ENCODE measurements at places on chromosomes 7 and 10. TPM values are rescaled to one million over a fixed set of nuclear protein-coding genes. Genes with fewer than 3 reads are reported as not detected.

GRCh38 chr7:36037121-36037662 lies 115.9 kb upstream of the EEPD1 start:
- no peak for DNase-seq
- H3K4me3 ChIP-seq = no peak overlapping the region
- no peaks in the 10 kb centered on the region for H3K36me3 ChIP-seq
- peak overlapping the region; percentile 74 for H3K27ac ChIP-seq
- no peaks in the 10 kb centered on the region for H3K27me3 ChIP-seq

SRRM3 gene
- total RNA-seq = 1.2 TPM

- H3K27ac ChIP-seq = peak overlapping the region; percentile 34
- H3K27me3 ChIP-seq = no peaks in the 10 kb centered on the region
- H3K36me3 ChIP-seq = no peaks in the 10 kb centered on the region
- H3K4me1 ChIP-seq = no peaks in the 10 kb centered on the region
- no peak for DNase-seq
- no peak overlapping the region for H3K4me3 ChIP-seq
These were observed 231.3 kb downstream of the LRMDA start for GRCh38 chr10:75662715-75663114.

- H3K27ac ChIP-seq = no peak overlapping the region
- H3K36me3 ChIP-seq = no peaks in the 10 kb centered on the region
- no peaks in the 10 kb centered on the region for H3K4me1 ChIP-seq
- no peaks in the 10 kb centered on the region for H3K27me3 ChIP-seq
These were observed 103.0 kb downstream of the DOCK4 start for GRCh38 chr7:112103246-112103645.

- H3K4me1 ChIP-seq = peaks cover 4% of the 10 kb centered on the region
- DNase-seq = no peak
- no peak overlapping the region for H3K27ac ChIP-seq
These were observed 55.8 kb upstream of the CDCA7L start for GRCh38 chr7:22001345-22002004.

GRCh38 chr7:2687881-2688318 lies at the start of gene AMZ1:
Gene AMZ1, plus strand, starts transcription at chr7:2688202. Its CDS starts 12,250 bp downstream, at chr7:2700452.
- peaks cover 26% of the 10 kb centered on the region for H3K4me1 ChIP-seq
- peak within 1 kb of the TSS; percentile 8 for H3K4me3 ChIP-seq
- H3K27ac ChIP-seq = no peak within 1 kb of the TSS

- H3K27ac ChIP-seq = no peak overlapping the region
- peaks cover 54% of the 10 kb centered on the region for H3K4me1 ChIP-seq
- DNase-seq = peak; percentile 17
- H3K36me3 ChIP-seq = no peaks in the 10 kb centered on the region
- H3K27me3 ChIP-seq = peaks cover 2% of the 10 kb centered on the region
These were observed 53.0 kb downstream of the PDGFA start for GRCh38 chr7:466465-467191.

DNA sequence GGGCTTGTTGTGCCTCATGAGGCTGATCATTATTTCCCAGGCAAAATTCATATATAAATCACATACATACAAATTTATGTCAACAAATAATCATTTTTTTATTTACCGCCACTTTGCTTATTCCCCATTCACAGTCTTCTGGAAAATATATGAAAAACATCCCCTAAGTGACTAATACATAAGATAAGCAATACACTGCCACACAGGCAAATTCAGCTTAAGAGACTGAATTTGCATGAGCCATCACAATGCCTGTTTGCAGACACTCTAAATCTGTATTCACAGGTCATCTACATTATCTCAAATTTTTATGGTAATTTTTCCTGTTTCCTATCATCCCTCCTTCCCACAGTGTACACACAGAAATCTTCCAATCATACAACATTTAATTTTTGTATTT lies 13.2 kb downstream of the OSBPL3 start:
- H3K36me3 ChIP-seq = no peaks in the 10 kb centered on the region
- H3K4me1 ChIP-seq = peaks cover 53% of the 10 kb centered on the region
- no peak overlapping the region for H3K4me3 ChIP-seq
- H3K27ac ChIP-seq = peak overlapping the region; percentile 82
- H3K27me3 ChIP-seq = no peaks in the 10 kb centered on the region

ZNF488 gene
- 0.13 TPM for total RNA-seq

GRCh38 chr7:29033584-29033983 lies 75.5 kb upstream of the TRIL start:
- H3K27ac ChIP-seq = no peak overlapping the region
- H3K4me3 ChIP-seq = no peak overlapping the region
- peaks cover 4% of the 10 kb centered on the region for H3K4me1 ChIP-seq
- H3K36me3 ChIP-seq = peaks cover 6% of the 10 kb centered on the region
- no peaks in the 10 kb centered on the region for H3K27me3 ChIP-seq
- DNase-seq = no peak

NODAL gene
- not detected for total RNA-seq

DNA sequence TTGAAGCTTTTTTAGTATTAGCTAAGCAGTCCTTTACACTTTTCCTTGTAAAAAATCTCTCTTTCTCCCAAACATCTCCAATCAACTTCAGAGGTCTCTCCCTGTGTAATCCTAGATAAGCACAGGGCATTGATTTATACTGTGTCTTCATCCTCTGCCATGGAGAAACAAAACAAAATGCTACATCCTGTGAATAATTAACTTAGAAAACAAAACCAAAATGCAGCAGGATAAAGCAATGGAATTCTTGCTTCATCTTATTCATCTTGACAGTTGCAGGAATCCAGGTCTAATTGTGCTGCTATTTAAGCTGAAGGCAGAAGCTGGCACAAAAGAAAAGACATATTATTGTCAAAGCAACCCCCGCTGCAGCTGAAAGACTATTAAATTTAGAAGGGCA lies 641.5 kb upstream of the SORCS1 start:
- H3K27ac ChIP-seq = no peak overlapping the region
- H3K4me1 ChIP-seq = no peaks in the 10 kb centered on the region
- no peaks in the 10 kb centered on the region for H3K36me3 ChIP-seq
- H3K27me3 ChIP-seq = no peaks in the 10 kb centered on the region
- no peak overlapping the region for H3K4me3 ChIP-seq

GRCh38 chr7:52842202-52842900 lies 193.1 kb upstream of the POM121L12 start:
- H3K27ac ChIP-seq = no peak overlapping the region
- DNase-seq = no peak
- no peaks in the 10 kb centered on the region for H3K27me3 ChIP-seq
- H3K36me3 ChIP-seq = no peaks in the 10 kb centered on the region

CHCHD1 gene
- total RNA-seq = 31.6 TPM

SNCG gene
- total RNA-seq = 50.0 TPM

KIAA1549 gene
- 0.77 TPM for total RNA-seq

CALML5 gene
- total RNA-seq = not detected

- peaks cover 3% of the 10 kb centered on the region for H3K4me1 ChIP-seq
- H3K27me3 ChIP-seq = no peaks in the 10 kb centered on the region
- H3K27ac ChIP-seq = peak overlapping the region; percentile 73
- DNase-seq = no peak
- no peak overlapping the region for H3K4me3 ChIP-seq
- no peaks in the 10 kb centered on the region for H3K36me3 ChIP-seq
These were observed 6.0 kb downstream of the PLAU start for GRCh38 chr10:73916761-73917470.

GRCh38 chr10:26225322-26225721 lies 8.7 kb downstream of the GAD2 start:
- no peaks in the 10 kb centered on the region for H3K4me1 ChIP-seq
- no peak overlapping the region for H3K27ac ChIP-seq
- peaks cover 11% of the 10 kb centered on the region for H3K27me3 ChIP-seq
- no peaks in the 10 kb centered on the region for H3K36me3 ChIP-seq
- no peak overlapping the region for H3K4me3 ChIP-seq

TMEM229A gene
- not detected for total RNA-seq

AMZ1 gene
- total RNA-seq = 2.2 TPM

GRCh38 chr10:90193240-90193985 lies 492.0 kb downstream of the KIF20B start:
- H3K4me1 ChIP-seq = no peaks in the 10 kb centered on the region
- H3K27ac ChIP-seq = no peak overlapping the region
- no peaks in the 10 kb centered on the region for H3K27me3 ChIP-seq
- H3K4me3 ChIP-seq = no peak overlapping the region
- DNase-seq = no peak
- no peaks in the 10 kb centered on the region for H3K36me3 ChIP-seq

DNA sequence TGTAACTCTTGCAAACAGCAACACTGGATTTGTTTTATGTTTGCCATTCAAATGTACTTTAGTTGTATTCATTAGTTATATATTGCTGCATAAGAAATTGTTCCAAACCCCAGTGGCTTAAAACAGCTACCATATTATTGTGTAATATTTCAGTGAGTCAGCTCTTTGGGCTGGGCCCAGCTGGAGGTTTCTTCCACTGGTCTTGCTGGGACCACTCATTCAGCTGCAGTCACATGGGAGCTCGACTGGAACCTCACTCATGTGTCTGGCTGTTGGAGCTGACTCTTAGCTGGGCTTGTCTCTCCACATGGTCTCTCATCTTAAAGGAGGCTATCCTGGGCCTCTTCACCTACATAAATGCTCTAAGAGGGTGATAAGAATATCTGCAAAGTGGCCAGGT lies 23.2 kb upstream of the PIP4K2A start:
- H3K4me3 ChIP-seq = no peak overlapping the region
- H3K36me3 ChIP-seq = no peaks in the 10 kb centered on the region
- DNase-seq = no peak
- peaks cover 18% of the 10 kb centered on the region for H3K4me1 ChIP-seq
- H3K27ac ChIP-seq = no peak overlapping the region

GRCh38 chr10:126696684-126697083 lies 26.2 kb upstream of the C10orf90 start:
- DNase-seq = no peak
- no peak overlapping the region for H3K4me3 ChIP-seq
- H3K27me3 ChIP-seq = no peaks in the 10 kb centered on the region
- no peaks in the 10 kb centered on the region for H3K36me3 ChIP-seq
- no peaks in the 10 kb centered on the region for H3K4me1 ChIP-seq
- H3K27ac ChIP-seq = no peak overlapping the region

CASTOR2 gene
- 5.5 TPM for total RNA-seq

DNA sequence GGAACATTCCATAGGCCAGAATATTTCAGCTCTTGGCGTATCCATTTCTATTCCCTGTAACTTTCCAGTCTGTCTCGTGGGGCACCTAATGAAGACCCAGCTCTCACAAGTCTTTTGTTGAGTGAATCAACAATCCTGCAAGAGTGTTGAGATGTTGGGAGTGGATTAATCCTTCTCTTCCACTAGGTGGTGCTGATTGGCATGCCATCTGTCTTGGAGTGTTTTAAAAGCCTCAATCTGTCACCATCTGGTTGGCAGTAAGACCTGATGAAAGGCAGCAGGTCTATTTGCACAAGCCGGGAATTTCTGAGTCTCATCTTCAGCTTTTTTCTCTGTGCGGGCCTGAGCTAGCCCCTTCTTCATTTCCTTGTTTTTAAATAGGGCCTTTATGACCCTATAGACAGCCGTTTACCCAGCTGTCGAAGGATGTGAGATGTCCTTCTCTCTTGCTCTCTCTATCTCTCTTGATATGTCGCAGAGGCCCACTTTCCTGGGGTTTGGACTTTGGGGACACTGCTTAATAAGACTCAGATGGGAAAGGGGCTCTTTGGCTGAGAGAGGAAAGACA lies 180.5 kb downstream of the ZNF365 start:
- no peak for DNase-seq
- no peaks in the 10 kb centered on the region for H3K36me3 ChIP-seq
- H3K27ac ChIP-seq = no peak overlapping the region
- H3K4me3 ChIP-seq = no peak overlapping the region
- H3K27me3 ChIP-seq = no peaks in the 10 kb centered on the region
- no peaks in the 10 kb centered on the region for H3K4me1 ChIP-seq

DNA sequence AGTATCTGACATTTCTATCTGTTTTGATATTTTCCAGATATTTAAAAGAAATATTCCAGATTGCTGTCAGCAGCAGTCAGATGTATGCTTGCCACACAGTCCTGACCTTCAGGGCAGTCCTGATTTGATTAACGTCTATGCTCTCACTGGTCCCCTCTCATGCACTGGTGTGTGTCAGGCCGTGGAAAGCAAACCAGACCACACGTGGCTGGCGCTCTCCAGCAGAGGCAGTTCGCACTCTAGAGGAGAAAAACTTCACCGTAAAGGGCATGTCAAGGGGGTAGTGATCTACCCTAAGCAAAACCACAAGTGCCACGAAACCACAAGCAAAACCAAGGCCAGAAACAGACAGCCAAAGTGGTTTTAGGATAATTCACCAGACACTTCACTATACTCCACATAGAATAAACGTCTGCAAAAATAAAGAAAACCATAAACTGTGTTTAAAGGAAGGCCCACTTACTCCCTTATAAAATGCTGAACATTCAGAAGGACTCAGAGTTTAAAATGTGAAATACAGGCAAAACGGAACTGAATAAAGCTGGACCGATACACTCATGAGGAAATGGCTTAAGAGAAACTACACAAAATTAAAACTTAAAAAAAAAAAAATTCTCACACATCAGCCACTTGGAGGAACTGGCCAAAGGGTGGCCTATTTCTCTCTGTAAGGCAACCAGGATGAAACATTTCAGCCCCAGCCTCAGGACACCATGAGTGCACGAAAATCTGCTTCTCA lies 26.4 kb downstream of the PARP12 start:
- no peaks in the 10 kb centered on the region for H3K27me3 ChIP-seq
- DNase-seq = no peak
- H3K4me3 ChIP-seq = no peak overlapping the region
- H3K4me1 ChIP-seq = peaks cover 5% of the 10 kb centered on the region
- no peak overlapping the region for H3K27ac ChIP-seq
- H3K36me3 ChIP-seq = peaks cover 64% of the 10 kb centered on the region

- H3K27ac ChIP-seq = no peak overlapping the region
- H3K27me3 ChIP-seq = no peaks in the 10 kb centered on the region
- H3K36me3 ChIP-seq = no peaks in the 10 kb centered on the region
These were observed 18.2 kb upstream of the PARP12 start for GRCh38 chr7:140080919-140081318.

- H3K27ac ChIP-seq = no peak overlapping the region
- DNase-seq = peak; percentile 58
- H3K36me3 ChIP-seq = no peaks in the 10 kb centered on the region
- H3K4me3 ChIP-seq = no peak overlapping the region
These were observed 74.3 kb downstream of the SAMD9 start for GRCh38 chr7:93043385-93043985.

DNA sequence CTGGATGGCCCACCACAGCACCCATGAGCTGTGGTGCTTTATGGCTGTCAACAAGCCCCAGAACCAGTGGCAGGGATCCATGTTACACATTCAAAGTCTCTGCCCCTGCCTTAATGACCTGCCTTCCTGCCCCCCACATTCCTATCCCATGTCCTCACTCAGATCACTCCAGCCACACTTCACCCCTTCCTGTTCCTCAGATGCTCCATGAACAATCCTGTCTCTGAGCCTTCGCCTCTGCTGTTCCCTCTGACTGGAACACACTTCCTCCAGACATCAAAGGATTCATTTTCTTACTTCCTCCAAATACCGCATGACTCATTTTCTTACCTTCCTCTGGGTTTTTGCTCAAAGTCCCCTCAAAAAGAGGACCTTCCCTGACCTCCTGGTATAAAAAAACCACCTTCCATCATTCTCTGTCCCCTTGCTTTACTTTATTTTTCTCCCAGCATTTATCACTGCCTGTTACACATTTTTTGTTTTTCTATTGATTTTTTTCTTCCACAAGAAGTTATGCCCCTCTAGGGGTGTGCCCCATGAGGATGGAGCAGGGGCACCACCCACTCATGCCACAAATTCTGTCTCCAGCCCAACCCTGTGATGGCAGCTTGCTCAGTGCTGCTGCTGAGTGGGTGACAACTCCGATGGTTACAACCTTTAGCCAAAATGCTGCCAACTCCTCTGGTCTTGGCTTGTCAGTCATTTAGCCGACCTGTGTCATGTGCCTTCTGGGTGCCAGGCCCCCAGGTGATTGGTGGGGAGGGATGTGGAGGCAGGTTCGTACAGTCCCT lies 18.2 kb downstream of the COL13A1 start:
- no peaks in the 10 kb centered on the region for H3K27me3 ChIP-seq
- DNase-seq = no peak
- H3K4me1 ChIP-seq = peaks cover 8% of the 10 kb centered on the region
- no peak overlapping the region for H3K4me3 ChIP-seq
- H3K36me3 ChIP-seq = no peaks in the 10 kb centered on the region

All from spleen (tissue), 13 donors.